ENCODE measurements at places on chromosomes 11 and 22. TPM values are rescaled to one million over a fixed set of nuclear protein-coding genes. Genes with fewer than 3 reads are reported as not detected.

DNA sequence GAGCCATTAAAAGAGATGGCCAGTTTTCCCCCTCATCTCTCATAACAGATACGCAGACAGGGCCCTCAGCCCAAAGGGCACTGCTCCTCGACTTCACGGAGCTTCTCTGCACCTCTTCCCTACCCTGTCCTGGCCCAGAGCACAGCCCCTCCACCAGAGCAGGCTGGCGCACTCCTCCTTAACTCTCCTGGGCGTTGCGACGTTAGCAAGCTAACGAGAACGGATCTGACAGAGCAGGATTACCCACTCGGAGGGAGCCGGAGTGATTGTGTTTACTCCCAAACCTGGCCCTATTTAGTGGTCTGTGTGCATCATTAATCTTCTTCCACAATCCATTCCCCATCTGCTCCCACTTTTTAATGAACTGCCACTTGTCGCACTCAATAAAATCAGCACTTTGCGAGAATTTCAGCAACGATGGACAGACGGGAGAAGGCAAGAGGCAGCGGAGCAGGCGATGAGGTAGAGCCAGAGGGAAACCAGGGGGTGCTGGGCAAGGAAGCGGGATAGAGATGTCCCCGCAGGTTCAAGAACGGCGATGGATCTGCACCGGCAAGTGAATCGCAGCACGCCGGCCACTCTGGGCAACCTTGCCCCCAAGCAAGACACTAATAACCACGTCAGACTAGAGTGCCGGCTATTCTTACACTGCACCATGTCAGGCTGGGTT is 159.4 kb downstream of the BUD13 start:
- DNase-seq = no peak
- no peak overlapping the region for H3K4me3 ChIP-seq
- peaks cover 4% of the 10 kb centered on the region for H3K27me3 ChIP-seq

DNA sequence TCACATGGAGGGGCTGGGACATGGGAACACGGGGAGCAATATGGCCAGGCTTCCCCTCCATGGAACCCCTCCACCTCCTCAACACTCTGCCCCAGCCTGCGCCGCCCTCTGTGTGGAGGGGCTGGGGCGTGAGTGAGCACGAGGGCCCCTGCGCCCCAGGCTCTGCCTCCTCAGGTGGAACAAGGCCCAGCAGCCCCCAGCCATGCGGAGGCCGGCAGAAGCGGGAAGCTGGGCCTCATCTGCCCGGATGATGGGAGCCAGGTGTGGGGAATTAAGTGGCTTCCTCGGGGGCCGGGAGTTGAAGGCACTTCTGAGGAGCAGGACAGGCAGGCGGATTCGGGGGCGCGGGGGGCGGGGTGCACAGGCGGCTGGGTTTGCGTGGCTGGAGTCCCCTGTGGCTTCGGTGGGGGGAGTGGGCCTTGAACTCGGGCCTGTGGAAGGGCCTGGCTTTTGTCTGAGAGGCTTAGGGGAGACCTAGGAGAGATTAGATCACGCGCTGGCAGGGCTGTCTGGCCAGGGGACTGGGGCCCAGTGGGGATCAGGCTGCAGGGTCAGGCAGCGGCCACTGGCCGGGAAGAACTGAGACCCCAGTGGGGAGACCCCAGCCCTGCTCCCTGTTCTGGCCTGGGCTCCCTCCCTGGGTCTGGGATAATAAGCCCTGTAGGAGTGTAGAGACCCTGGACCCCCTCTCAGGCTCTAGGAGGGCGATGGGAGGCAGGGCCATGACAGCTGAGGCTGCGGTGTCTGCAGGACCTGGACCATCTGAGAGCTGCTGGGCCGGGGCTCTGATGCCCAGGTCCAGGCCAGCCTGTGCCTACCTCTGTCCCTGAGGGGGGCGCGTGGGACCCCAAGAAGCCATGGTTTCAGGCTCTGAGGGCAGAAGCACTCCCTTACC is 13.3 kb downstream of the PRR33 start:
- no peaks in the 10 kb centered on the region for H3K27me3 ChIP-seq
- H3K4me3 ChIP-seq = no peak overlapping the region
- H3K4me1 ChIP-seq = no peaks in the 10 kb centered on the region
- peaks cover 2% of the 10 kb centered on the region for H3K36me3 ChIP-seq

DNA sequence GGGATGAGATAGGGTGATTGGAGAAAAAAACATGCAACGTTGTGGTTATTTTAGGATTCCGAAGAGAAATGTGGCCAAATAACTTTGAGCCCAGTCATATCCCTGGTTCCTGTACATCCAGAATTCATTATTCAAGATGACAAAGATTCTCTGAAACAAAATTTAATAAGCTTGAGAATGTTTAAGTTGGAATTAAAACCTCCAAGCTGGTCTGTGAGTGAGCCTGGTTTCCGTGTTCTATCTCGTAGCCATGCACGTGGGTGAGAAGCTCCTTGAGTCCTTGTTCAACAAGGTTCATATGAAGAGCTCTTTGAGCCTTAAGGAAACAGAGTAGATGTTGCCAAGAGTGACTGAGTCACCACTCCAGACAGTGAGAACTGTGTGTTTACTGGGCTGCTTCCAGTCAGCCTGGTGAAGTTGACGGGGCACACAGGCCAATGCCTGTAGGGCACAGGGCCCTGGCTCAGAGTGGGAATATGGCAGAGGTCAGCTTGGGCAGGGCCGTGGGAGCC is 206.5 kb downstream of the NAV2 start:
- DNase-seq = no peak
- H3K27ac ChIP-seq = no peak overlapping the region
- H3K4me1 ChIP-seq = no peaks in the 10 kb centered on the region
- no peak overlapping the region for H3K4me3 ChIP-seq

GRCh38 chr11:57475191-57475590 is 14.9 kb downstream of the RTN4RL2 start:
- no peaks in the 10 kb centered on the region for H3K36me3 ChIP-seq
- H3K27ac ChIP-seq = no peak overlapping the region
- no peak overlapping the region for H3K4me3 ChIP-seq
- DNase-seq = no peak
- H3K27me3 ChIP-seq = peaks cover 49% of the 10 kb centered on the region
- H3K4me1 ChIP-seq = peaks cover 25% of the 10 kb centered on the region

GRCh38 chr11:27120211-27120610 is 79.6 kb downstream of the BBOX1 start:
- H3K4me3 ChIP-seq = no peak overlapping the region
- H3K27me3 ChIP-seq = no peaks in the 10 kb centered on the region
- H3K36me3 ChIP-seq = no peaks in the 10 kb centered on the region
- H3K27ac ChIP-seq = no peak overlapping the region
- H3K4me1 ChIP-seq = no peaks in the 10 kb centered on the region

GRCh38 chr22:30422481-30423300 is 2.9 kb upstream of the MTFP1 start:
- peak overlapping the region; percentile 99 for H3K27ac ChIP-seq
- H3K27me3 ChIP-seq = no peaks in the 10 kb centered on the region
- no peak for DNase-seq
- peaks cover 42% of the 10 kb centered on the region for H3K36me3 ChIP-seq
- peak overlapping the region; percentile 98 for H3K4me3 ChIP-seq
- peaks cover 62% of the 10 kb centered on the region for H3K4me1 ChIP-seq

DNA sequence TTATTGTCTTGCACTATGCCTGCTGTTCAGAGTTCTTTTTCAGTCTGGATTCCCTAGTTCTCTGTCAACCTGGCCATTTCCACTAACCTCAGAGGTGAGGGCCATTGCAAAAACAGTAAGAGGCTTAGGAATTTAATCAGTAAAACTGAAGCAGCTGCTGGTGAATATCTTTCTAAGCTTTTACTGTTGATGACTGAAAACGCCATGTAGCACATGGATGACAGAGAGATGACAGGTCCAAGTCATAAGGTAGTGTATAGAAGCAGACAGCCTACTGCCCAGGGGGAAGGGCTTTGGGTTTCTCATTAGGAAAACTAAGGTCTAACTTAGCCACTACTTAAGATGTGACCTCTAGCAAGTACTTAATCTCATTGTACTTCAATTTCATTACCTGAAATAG is 152.6 kb upstream of the DDI1 start:
- no peaks in the 10 kb centered on the region for H3K36me3 ChIP-seq
- H3K27me3 ChIP-seq = no peaks in the 10 kb centered on the region
- H3K27ac ChIP-seq = no peak overlapping the region
- no peak overlapping the region for H3K4me3 ChIP-seq

DNA sequence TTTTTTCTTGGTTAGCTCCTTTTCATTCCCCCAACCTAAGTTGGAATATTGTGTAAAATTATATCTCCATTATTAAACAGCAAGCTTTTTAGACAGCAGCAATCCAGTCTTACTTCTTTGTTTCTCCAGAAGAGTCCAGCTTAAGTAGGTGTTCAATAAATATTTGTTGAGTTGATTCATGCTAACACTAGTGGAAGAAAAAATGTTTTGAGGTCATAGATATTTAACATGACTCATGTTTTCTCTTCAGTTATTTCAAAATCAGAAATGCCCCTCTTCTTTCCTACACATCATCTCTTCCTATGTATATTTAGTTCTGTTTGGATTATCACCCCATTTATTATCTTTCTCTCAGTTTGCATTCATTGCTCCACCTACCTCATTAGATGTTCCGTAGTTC is 20.3 kb downstream of the CCDC83 start:
- H3K4me3 ChIP-seq = no peak overlapping the region
- peaks cover 15% of the 10 kb centered on the region for H3K4me1 ChIP-seq
- DNase-seq = no peak
- peaks cover 4% of the 10 kb centered on the region for H3K27me3 ChIP-seq
- H3K27ac ChIP-seq = peak overlapping the region; percentile 16

GRCh38 chr11:121105481-121106195 is 4.6 kb downstream of the TECTA start:
- H3K27me3 ChIP-seq = peaks cover 7% of the 10 kb centered on the region
- DNase-seq = no peak
- no peaks in the 10 kb centered on the region for H3K4me1 ChIP-seq
- H3K4me3 ChIP-seq = no peak overlapping the region

DNA sequence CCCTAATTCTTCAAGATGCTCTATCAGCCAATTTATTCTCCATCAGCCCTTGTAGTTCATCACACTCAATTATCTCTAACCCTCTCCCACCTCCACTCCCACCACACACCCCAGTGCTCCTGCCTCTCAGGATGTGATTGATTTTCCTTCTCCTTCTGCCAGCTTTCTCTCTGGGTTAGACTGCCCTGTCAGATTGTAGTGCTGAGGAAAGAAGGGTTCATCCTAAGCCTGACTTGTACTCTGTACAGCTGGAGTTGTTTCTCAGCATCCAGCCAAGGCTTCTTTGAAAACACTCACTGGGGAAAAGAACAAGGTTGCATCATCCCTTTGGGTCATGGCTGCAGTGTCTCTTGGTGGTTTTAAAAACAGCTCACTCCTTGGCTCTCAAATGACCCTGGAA is 61.2 kb downstream of the CECR2 start:
- H3K4me1 ChIP-seq = no peaks in the 10 kb centered on the region
- H3K36me3 ChIP-seq = no peaks in the 10 kb centered on the region
- DNase-seq = no peak

- DNase-seq = no peak
- H3K4me3 ChIP-seq = no peak overlapping the region
- H3K4me1 ChIP-seq = no peaks in the 10 kb centered on the region
- peaks cover 3% of the 10 kb centered on the region for H3K27me3 ChIP-seq
Measured at GRCh38 chr22:44580176-44581095, 82.4 kb upstream of the RTL6 start.

DNA sequence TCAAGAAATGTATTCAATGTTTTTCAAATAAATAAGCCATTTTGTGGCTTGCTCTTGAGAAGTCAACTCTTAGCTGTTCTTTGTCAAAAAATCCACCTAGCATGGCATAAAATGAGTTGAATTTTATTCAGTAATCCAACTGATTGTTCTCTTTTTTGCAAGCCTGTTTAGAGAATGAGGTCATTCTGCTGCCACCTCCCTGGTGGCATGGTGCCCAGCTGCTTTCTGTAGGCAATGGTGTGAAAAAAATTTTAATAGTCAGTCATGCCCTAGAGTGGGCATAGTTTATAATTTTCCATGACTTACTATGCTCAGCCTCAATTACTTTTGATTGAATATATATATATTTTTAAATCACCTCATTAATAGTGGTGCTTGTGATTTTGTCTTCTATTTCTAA is 177.2 kb downstream of the INSC start:
- H3K4me3 ChIP-seq = no peak overlapping the region
- peaks cover 6% of the 10 kb centered on the region for H3K27me3 ChIP-seq
- no peaks in the 10 kb centered on the region for H3K36me3 ChIP-seq
- no peaks in the 10 kb centered on the region for H3K4me1 ChIP-seq
- DNase-seq = no peak

DNA sequence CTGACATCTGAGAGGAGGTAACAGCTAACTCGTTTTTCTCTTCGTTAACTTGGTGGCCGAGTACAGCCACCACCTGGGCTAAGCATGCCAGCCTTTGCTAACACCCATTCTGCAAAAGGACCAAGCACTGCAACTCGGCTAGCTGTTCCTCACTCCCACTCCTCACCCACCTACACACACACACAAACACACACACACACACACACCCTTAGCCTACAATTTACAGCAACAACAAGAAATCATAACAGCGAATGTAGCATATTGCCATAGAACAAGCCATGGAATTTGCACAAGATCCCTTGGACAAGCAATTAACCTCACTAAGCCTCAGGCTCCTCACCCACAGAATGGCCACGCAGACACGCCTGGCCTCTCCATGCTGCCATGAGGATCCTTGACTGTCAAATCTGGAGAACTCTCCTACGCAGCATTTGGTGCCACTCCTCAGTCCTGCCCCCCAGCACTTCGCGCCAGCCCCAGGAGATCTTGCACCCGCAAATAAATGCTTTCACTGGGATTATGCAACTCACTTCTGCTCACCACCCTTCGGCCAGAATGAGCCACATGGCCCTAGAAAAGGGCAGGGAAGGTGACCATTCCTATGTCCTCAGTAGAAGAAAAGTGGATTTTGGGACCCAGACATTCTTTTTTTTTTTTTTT is 58.9 kb downstream of the LARGE1 start:
- DNase-seq = no peak
- no peak overlapping the region for H3K4me3 ChIP-seq

DNA sequence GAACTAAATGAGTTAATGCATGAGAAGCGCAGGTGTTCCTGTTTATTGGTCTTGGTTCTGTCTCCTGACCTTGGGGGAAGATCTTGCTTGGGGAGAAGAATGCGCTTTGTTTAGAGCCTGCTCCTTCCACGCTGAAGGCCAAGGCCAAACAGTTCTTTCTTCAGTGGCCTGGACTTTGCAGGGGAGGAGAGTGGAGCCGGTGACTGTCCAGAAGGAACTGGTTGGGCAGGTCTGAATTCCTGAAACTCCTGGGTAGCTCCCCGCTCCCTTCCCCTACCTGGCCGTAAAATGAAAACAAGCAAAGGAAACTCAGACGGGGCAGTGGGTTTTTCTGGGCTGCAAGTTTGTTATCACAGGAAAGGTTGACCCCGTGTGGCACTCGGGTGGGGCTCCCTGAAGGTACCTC is 3.6 kb downstream of the ARHGAP8 start:
- H3K27me3 ChIP-seq = peaks cover 44% of the 10 kb centered on the region
- H3K4me1 ChIP-seq = no peaks in the 10 kb centered on the region
- H3K36me3 ChIP-seq = no peaks in the 10 kb centered on the region
- DNase-seq = no peak

DRD4 gene
- 0.34 TPM for total RNA-seq

OR10D3 gene
- total RNA-seq = not detected

IGSF22 gene
- total RNA-seq = 0.81 TPM

RCOR2 gene
- 0.34 TPM for total RNA-seq

MUC6 gene
- not detected for total RNA-seq

NRGN gene
- 6.1 TPM for total RNA-seq

USP2 gene
- total RNA-seq = 0.22 TPM

F2 gene
- total RNA-seq = not detected

SDHAF2 gene
- 58.1 TPM for total RNA-seq

BRSK2 gene
- total RNA-seq = 0.36 TPM

COMT gene
- 99.4 TPM for total RNA-seq

LRRC75B gene
- total RNA-seq = 2.4 TPM

C11orf42 gene
- not detected for total RNA-seq

All from activated T-helper 1 cell treated with anti-CD3 and anti-CD28 coated beads, Interleukin-12 subunit alpha, Interleukin-12 subunit beta, Interleukin-2, Interleukin-4 antibody, amounts not matched to agents 30 ng/mL and 10 ng/mL and 1 ng/mL, durations not matched to agents 14 hours and 24 hours and 36 hours (primary cell).